ENCODE measurements at places on chromosomes 12 and 14.

DNA sequence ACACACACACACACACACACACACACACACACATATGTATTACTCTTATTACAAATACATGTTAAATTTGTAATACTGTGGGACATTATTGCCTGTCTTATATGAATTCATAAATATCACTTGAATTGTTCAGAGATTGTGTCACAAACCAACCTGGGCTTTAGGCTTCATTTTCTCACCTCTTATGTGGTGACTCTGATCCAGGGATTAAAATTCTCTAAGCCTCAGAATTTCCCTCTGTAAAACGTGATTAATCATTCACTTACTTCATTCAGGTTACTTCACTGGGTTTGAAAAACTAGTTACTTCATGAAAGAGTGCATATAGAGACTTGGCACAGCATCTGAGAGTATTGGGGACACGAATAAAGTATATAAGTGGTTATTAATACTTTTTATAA is 240.3 kb upstream of the PDZRN4 start:
- no peak for DNase-seq

GRCh38 chr12:111352296-111352993 is 16.4 kb downstream of the PHETA1 start:
- no peak for DNase-seq

DNA sequence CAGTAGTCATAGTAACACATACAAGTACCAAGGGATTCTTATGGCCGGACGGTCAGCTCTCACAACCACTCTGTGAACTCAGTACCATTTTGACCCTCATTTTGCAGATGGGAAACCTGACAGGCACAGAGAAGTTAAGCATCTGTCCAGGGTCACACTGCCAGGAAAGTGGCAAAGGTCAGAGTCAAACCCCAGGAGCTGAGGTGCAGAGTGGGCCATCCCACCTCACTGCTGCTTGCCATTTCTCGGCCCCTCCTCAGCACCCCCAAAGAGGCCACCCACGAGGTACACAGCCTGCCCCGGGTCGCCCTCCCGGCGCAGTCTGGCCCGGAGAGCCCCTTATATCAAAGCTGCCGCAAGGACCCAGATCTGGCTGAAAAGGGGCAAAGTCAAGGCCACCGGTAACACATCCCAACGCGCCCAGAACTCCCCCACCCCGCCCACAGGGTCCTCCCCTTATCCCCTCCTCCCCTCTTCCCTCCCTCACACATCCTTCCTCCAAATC is 1.7 kb downstream of the NCOR2 start:
- no peak for DNase-seq

GRCh38 chr14:65517635-65518542 is 105.4 kb downstream of the FUT8 start:
- no peak for DNase-seq

GRCh38 chr14:25110106-25110505 is 60.2 kb upstream of the STXBP6 start:
- DNase-seq = no peak

DNA sequence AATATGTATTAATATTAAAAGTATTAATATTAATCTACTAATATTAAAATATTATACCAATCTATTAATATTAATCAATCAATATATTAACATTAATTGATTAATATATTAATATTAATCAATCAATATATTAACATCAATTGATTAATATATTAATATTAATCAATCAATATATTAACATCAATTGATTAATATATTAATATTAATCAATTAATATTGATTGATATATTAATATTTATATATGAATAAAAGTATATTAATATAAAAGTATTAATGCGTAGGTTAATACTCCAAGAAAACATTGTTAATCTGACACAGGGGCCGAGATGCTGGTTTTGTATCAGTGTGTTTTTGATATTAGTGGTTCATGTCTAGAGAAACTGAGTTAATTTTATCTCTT is 1430.1 kb upstream of the SEL1L start:
- DNase-seq = no peak

- no peak for DNase-seq
These were observed 228.3 kb downstream of the RAD51B start for GRCh38 chr14:68047906-68048305.

Data from stimulated activated CD8-positive, alpha-beta memory T cell treated with anti-CD3 and anti-CD28 coated beads, Interleukin-4, amount 100 ng/mL, for 1 hour (primary cell).